ENCODE measurements at places on chromosomes 3 and 15. TPM values are rescaled to one million over a fixed set of nuclear protein-coding genes. Genes with fewer than 3 reads are reported as not detected.

The DNAH1 gene
- 0.53 TPM for total RNA-seq

The RASGRF1 gene
- 0.24 TPM for total RNA-seq

The CALML4 gene
- 4.3 TPM for total RNA-seq

The SEMA7A gene
- 45.0 TPM for total RNA-seq

The PDE12 gene
- 21.0 TPM for total RNA-seq

The ISLR gene
- total RNA-seq: not detected

Data from foreskin keratinocyte (primary cell).